ENCODE measurements at places on chromosomes 7 and 10. TPM values are rescaled to one million over a fixed set of nuclear protein-coding genes. Genes with fewer than 3 reads are reported as not detected.

The DNAH11 gene
- polyA plus RNA-seq, result not detected

The TUBB8 gene
- polyA plus RNA-seq, result 0.59 TPM

The EPO gene
- not detected for polyA plus RNA-seq

The FAM185A gene
- 3.1 TPM for polyA plus RNA-seq

The TBC1D12 gene
- polyA plus RNA-seq, result 2.9 TPM

The SFTPD gene
- not detected for polyA plus RNA-seq

The TMEM236 gene
- polyA plus RNA-seq, result not detected
